Activated CD4-positive, alpha-beta T cell treated with anti-CD3 and anti-CD28 coated beads for 1 hour (primary cell): ENCODE measurements at places on chromosomes 3 and 15.
A peak's percentile ranks its signal among the peaks of the same experiment; 100 is the strongest.

- DNase-seq: no peak
These were observed 8.2 kb downstream of the LRIG1 start for GRCh38 chr3:66492672-66493071.

- DNase-seq: no peak
These were observed 8.7 kb upstream of the CACNA2D2 start for GRCh38 chr3:50512131-50512530.

DNA sequence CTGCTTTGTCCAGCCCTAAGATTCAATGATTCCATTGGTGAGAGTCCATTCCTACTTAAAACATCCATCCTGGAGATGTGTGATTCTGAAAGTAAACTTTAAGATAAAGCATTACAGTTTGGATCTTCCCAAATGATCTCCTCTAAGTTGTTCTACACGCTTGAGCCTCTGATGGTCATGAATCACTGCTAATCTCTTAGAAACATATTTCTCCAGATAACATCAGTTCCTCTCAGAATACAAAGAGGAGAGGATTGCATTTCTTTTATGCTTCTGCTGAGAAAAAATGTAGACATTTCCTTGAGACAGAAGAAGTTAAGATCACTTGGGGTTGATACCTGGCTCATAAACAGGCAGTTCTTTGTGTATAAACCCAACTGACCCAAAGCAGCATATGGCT, 281.2 kb upstream of the DPH6 start:
- no peak for DNase-seq

DNA sequence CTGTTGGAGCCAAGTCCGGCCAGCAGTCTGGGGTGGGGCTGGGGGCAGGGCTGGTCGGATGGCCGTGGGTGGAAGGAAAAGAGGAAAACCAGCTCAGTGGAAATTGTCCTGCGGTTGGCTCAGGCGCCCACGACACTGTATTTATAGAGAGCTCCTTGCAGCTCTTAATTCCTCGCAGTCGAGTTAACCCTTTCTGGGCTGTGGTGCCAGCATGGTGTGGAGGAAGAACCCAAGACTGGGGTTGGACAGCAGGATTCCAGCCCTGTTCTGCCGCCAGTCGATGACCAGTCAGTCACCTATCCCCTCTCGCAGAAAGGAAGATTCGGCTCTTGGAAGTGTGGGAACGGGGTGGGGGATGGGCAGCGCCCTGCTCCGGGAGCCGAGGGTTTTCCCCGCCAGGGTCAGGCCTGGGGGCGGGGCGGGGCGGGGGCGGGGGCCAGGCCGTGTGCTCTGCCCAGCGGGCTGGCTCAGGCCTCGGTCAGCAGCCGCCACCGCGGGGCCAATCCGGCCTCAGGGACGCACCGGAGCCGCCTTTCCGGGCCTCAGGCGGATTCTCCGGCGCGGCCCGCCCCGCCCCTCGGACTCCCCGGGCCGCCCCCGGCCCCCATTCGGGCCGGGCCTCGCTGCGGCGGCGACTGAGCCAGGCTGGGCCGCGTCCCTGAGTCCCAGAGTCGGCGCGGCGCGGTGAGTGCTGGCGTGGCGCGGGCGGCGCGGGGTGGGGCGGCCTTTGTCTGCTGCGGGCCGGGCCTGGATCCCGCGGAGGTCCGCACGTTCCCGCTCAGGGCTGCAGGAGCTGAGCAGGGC, at the start of gene CD276:
Gene CD276, plus strand, starts transcription at position 607 of the 804 bp plus-strand sequence. CDS start 15,257 bp downstream, outside the sequence.
- no peak for DNase-seq

DNA sequence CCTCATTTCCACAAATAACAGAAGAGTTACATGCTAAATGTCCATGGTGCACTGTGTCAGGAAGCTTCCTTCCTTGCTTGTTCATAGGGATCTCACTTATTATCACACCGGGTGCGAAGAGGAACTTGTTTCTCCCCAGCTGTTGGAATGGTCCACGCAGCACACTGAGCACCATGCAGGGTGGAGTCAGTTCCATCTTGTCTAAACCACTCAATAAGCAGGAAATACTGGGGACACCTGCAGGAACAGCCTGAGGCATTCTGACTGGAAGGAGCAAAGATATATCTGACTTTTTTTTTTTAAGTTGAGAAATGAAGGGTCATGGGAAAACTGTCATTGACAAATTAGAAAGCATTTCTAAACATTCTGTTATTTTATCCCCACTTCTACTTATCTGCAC, 70.0 kb upstream of the WDR72 start:
- DNase-seq: no peak

GRCh38 chr3:113531826-113532697, at the start of gene SIDT1:
TSS of gene SIDT1 (plus strand) at chr3:113532555. CDS start at chr3:113533022, 467 bp downstream.
- peak; percentile 57 for DNase-seq

DNA sequence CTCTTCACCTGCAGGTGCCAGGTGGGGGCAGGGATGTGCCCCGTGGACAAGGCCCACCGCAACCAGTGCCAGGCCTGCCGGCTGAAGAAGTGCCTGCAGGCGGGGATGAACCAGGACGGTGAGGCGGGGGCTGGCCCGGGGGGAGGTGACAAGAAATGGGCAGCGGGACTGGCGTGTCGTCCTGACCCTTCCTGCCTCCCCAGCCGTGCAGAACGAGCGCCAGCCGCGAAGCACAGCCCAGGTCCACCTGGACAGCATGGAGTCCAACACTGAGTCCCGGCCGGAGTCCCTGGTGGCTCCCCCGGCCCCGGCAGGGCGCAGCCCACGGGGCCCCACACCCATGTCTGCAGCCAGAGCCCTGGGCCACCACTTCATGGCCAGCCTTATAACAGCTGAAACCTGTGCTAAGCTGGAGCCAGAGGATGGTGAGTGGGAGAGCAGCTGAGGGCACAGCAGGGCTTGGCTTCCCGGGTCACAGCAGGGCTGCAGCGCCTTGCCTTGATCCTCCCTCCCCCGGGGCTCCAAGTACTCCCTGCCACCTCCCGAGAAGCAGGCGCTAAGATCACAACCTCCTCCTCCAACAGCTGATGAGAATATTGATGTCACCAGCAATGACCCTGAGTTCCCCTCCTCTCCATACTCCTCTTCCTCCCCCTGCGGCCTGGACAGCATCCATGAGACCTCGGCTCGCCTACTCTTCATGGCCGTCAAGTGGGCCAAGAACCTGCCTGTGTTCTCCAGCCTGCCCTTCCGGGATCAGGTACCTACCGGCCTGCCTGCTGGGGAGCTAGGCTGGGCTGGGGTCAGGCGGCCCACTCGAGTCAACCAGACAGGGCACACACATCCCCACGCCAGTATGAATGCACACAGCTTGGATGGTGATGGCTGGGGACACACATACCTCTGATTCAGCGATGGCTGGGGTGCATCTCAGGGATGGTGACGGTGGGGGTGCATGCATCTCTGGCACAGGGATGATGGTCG, 1.7 kb downstream of the NR2E3 start:
- DNase-seq: no peak

GRCh38 chr3:101803173-101803782, 24.3 kb downstream of the NXPE3 start:
- DNase-seq: no peak
